Stimulated activated CD8-positive, alpha-beta memory T cell treated with anti-CD3 and anti-CD28 coated beads, Interleukin-15, amount 100 ng/mL, for 48 hours (primary cell): ENCODE measurements at places on chromosomes 3 and 15.

DNA sequence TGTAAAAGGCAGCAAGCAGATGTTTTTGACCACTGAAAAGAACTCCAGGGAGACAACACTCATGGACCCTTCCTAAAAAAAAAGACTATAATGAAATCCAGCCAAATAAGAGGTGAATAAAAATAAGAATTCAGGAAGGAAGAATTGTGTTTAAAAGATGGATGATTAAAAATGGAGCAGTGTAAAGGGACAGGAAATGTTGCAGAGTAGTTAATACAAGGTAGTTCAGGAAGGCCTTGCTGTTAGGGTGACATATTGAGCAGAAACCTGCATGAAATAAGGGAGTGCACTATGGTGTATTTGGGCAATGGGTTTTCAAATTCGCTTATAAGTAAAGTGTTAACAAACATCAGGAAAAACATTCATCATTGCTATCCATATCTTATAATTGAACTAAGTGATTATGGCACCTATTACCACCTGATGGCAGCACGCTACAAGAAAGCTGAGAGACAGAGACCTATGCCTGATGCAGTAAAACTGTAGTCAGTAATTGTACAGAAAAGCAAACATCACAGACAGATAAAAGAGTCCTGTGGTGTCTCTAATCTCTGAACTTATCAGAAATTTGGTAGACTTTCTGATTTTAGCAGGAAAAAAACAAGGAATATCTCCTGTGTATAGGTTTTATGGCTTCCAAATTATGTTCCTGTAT lies 5.8 kb upstream of the DBR1 start:
- DNase-seq, result no peak

DNA sequence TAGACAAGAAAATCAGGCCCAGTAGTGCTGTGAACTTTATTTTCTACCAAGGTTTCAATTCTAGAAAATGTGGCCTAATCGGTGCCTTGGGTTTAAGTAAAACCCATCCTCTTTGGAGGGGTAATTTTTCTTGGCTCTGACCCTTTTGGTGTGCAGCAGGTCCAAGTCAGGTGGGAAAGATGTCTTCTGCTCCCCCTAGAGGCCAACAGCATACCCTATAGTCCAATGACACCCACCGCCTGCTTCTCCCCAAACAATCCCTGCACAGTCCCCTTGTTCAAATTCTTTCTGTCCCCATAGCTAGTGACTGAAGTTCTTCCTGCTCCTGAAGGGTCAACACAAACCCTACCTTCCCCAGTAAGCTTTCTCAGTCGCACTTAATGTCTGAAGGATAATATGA lies 261.8 kb upstream of the GOLGA6L4 start:
- DNase-seq, result no peak

DNA sequence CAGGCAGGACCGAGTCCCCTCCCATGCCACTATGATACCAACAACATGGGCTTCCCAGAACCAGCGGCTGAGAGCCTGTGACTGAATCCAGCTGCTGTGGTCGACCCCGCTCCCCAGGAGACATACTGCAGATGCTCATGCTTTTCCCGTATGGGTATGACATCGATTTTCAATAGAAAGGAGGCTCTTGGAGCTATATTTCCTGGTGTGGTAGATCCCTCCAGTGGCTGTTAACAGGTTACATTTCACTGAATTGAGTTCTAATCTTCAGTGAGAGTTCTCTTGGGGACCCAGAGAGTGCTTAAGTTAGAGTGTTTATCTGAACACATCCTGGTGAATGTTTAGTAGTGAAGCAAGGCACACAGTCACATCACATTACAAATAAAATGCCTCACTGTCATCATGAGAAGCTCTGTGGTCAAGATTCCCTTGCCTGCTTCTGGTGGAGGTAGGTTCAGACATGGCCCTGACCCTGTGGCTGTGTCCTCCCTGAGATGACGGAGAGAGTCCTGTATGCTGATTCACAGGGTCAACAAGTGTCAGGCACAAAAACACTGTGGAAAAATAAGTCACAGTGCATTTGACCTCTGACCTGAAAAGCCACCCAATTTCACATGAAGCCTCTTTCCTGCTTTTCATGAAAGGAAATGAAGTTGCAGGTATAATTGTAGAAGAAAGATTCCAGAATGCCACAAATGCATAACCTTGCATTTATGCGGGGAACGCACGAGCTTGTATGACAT lies 110.9 kb downstream of the GABRG3 start:
- no peak for DNase-seq

DNA sequence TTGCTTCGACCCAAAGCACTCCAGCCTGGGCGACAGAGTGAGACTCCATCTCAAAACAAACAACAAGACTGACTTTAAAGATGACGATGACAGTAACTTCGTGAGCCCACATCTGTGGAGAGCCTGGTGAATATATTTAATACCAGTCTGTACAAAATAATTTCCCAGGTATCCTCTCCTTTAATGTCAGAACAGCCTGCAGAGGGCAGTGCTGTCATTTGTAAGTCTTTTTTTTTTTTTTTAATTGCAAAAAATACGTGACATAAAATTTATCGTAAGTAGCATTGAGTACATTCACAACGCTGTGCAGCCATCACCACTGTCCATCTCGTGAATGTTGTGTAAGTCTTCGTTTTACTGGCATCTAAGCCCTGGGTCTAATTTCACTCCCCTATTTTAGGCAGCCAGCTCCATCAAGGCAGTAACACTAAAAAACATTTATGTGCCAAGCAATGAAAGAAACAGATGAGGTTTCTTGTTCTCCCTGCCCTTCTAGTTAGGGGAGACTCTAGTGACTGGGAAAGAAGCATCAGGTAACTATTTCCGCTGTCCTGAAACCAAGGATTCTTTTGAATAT lies 1.4 kb downstream of the HTD2 start:
- no peak for DNase-seq

DNA sequence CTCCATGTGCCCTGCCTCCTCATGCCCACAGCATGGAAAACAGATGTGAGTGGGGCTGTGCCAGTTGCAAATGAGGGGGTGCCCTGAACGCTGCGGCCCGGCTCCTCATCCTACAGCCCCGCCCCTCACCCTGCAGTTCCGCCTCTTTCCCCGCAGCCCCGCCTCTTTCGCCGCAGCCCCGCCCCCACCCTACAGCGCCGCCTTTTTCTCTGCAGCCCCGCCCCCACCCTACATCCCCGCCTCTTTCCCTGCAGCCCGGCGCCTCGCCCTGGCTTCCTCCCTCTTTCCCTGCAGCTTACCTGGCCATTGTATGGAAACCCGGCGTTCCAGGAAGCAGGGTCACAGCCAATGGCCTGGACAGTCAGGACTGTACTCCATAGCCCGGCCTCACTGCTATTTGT lies 284.9 kb downstream of the TLE3 start:
- no peak for DNase-seq

DNA sequence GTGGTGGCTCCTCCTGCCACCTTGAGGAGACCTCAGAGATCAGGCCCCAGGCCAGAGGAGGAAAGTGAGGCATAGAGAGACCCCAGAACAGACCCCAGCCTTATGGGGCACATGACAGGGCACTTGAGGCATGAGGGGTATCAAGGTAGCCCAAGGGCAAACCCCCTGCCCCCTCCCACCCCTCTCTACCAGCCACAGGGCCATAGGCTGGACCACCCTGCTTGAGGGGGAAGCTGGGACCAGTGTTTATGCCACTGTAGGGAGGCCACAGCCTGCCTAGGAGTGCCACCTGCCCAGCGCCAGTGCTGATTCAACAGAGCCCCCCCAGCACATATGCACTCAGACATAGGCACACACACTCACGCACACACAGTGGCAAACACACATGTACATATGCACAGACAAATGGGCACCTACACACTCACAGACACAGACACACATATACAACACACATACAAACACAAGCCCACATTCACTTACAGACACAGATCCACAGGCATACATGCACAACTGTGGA lies 10.3 kb downstream of the MYL3 start:
- no peak for DNase-seq

DNA sequence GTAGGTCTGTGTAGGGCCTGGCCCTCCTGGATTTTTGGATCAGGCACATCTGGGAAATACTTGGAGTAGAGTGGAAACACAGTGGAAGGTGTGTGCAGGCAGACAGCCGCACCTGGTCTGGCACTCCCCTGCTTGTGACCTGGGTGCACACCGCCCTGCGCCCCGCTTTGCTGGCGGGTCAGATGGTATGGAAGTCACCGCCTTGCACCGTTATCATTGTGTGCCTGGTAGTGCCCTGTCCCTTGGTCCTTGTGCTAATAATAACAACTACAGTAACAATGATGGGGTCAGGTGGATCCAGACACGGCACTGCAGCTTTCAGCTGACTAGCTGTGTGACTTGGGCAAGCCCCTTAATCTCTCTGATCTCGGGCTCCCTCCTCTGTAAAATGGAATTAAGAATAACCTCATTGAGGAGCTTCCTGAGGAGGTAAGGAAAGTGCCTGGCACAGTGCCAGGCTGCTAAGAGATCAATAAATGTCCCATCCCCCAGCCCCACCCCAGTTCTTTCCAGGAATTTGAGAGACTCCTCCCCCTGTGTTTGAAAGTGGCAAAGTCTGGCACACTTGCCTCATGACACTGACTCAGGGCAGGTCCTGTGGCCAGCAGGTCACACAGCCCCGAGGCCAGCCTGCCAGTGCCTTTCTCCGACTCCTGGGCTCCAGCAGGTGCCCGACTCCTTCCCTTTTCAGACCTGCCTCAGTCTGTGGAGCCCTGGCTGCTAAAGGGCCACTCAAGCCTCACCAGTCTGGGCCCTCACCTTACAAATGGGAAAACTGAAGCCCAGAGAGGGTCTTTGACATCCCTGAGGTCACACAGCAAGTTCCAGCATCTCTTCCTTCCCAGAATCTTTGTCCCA lies 9.8 kb downstream of the ISG20 start:
- DNase-seq, result no peak

DNA sequence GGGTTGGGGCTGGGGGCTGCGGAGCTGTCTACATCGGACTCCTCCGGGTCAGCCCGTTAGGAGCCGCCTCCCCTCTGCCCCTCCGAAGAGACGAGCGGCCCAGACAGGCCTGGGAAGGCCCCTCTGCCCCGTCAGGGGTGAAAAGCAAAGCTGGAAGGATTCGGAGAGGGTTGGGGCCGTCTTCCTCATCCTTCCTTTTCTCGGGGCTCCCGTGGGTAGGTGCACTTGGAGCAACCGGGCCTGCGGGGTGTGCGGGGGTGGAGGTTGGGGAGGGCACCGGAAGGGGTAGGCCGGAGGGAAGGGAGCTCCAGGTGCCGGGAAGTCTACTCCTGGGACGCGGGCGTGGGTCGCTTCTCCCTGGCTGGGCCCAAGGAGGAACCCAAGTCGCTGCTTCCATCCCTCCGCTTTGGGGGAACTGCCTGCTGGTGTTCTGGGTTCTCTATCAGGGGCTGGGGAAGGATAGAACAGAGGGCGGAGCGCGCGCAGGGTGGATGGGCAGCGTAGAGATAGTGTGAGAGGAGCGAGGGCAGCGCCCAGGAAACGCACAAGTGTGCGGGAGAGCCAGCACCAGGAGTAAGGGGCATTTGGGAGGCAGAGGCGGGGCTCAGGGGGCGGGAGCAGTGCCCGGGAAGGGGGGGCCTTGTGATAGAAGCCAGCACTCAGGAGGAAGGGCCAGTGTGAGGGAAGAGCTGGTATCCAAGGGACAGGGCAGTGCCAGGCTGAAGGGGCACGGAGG lies 590 bp downstream of the POLR2H start:
- peak; percentile 16 for DNase-seq

DNA sequence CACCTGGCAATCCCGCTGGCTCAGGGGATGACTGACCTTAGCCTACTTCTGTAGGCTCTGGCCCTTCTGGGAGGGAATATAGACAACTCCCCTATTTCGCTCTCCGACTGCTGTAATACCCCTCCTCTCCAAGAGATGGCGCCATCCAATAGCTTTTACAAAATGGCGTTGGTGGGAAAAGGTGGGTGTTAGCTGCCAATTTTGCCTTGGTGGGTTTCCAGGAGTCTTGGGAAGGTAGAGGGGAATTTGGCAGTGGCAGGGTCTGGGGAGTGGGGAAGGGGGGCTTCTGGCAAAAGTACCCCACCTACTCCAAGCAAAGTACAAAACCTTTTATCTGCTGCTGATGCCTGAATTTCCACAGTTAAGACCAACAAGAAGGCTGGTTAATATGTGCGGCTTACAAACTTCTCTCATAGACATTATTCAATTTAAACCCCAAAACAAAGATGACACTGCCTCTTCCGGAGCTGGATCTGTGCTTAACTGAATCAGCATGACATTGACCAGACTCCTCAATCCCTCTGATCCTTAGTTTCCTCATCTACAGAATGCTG lies 62.1 kb downstream of the RASGRF1 start:
- DNase-seq, result no peak

DNA sequence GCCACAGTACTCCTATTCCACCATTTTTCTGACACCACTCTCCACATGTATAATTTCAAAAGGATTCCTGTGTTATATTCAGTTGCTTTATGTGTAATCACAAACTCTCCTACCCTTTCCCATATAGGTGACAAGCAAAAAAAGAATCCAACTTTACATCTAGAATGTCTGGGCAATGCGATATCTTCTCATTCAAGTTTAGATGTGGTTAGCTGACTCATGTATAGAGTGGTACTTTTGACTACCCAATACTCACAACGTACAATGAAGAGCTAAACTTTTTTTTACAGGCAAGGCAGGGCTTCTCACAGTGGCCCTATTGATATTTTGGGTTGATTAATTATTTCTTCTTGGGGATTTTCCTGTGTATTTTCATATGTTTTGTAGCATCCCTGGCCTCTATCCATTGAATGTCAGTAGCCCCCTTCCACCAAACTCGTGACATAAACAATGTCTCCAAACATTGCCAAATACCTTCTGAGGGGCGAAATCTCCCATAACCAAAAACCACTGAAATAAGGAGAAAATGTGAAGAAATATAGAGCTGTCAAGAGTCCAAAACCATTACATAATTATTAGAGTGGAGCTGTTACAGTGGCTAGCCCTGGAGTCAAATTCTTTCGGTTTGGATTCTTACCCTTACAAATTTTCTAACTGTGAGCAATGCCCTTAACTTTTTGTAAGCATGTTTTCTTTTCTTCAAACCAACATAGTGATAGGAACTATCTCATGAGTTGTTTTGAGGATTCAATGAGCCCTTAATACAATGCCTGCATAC lies 342.6 kb downstream of the NSUN3 start:
- DNase-seq, result no peak

GRCh38 chr15:50107157-50107556 lies 11.9 kb downstream of the ATP8B4 start:
- no peak for DNase-seq

- no peak for DNase-seq
Measured at GRCh38 chr3:15805756-15806266, 8.0 kb upstream of the ANKRD28 start.

GRCh38 chr15:97867870-97868269 lies 92.6 kb upstream of the ARRDC4 start:
- no peak for DNase-seq

- DNase-seq, result no peak
Measured at GRCh38 chr3:30408105-30408557, 198.3 kb upstream of the TGFBR2 start.

GRCh38 chr3:70433091-70433490 lies 120.7 kb upstream of the MDFIC2 start:
- no peak for DNase-seq
